Mesenchymal stem cell (in vitro differentiated cells and primary cell): ENCODE measurements at places on chromosomes 13 and 19.

DNA sequence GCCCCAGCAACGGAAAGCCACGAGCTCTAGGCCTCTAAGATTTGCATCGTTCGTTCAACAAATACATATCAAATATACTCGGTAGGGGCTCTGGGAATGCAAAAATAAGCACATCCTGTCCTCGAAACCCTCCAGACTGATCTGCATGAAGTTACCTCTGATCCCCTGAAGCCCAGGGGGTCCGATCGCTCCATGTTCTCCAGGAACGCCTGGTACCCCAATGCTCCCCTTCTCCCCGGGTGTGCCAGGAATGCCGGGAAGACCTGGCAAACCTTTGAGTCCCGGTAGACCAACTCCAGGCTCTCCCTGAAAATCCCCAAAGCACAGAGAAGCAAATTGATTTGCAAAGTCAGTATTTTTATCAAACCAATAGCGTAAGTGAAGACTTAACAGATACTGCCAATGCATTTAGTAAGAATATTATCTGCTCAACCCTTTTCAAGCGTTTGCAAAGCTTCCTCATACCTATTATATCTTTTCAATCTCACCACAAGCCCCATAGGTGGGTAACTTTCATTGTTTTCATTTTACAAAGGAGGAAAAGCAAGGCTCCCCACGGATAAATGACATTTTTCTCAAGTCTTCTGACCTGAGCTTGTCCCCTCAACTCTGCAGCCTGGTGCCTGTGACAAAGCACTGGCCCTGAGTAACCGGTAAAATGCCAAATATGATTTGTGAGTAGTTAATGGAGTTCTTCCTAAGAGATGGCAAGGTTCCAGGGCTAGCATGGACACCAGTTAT is 127.7 kb downstream of the COL4A1 start:
- peaks cover 2% of the 10 kb centered on the region for H3K4me1 ChIP-seq
- H3K27me3 ChIP-seq, result no peaks in the 10 kb centered on the region
- no peak for DNase-seq
- H3K27ac ChIP-seq, result peak overlapping the region; percentile 1
- H3K4me3 ChIP-seq, result no peak overlapping the region

GRCh38 chr13:41639955-41640780 is 182.8 kb downstream of the RGCC start:
- DNase-seq, result peak; percentile 52
- H3K4me3 ChIP-seq, result no peak overlapping the region
- no peaks in the 10 kb centered on the region for H3K36me3 ChIP-seq
- H3K27ac ChIP-seq, result no peak overlapping the region

GRCh38 chr13:42331009-42331408 is 59.1 kb downstream of the AKAP11 start:
- no peaks in the 10 kb centered on the region for H3K27me3 ChIP-seq
- no peak for DNase-seq
- peaks cover 2% of the 10 kb centered on the region for H3K4me1 ChIP-seq
- H3K27ac ChIP-seq, result no peak overlapping the region

- no peaks in the 10 kb centered on the region for H3K36me3 ChIP-seq
- H3K4me3 ChIP-seq, result no peak overlapping the region
- DNase-seq, result no peak
- H3K4me1 ChIP-seq, result no peaks in the 10 kb centered on the region
- H3K27ac ChIP-seq, result no peak overlapping the region
These were observed 29.0 kb upstream of the WASF3 start for GRCh38 chr13:26528527-26528926.

DNA sequence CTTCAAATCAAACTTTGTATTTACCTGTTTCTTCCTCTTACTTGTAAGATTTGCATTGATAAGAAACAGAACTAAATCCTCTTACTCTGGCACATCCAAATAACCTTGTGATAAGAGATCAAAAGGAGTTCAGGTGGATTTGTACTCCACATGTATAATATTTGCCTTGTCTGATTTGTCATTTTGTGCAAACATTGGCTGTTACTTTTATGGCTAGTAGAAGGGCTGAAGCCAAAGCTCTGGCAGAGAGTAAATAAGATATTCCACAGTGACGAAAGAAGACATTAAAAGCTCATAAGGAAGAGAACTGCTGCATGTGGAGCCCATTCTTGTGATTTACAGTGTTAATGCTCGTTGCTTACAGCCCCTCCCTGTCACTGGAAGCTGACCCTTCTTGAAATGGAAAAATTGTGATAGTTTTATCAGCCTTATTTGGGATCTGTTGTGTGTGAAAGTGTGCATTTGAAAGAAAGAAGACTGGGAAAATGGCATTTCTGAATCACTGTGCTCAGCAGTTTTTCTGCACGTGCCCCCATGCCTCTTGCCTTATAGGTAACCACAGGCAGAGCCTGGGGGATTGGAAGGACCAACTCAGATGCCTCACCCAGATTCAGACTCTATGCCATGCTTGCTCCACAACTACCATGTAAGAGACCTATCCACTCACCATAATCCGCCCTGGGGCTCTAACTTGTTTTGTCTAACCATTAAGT is 68.2 kb downstream of the OXGR1 start:
- no peaks in the 10 kb centered on the region for H3K27me3 ChIP-seq
- no peak overlapping the region for H3K27ac ChIP-seq
- DNase-seq, result no peak
- no peak overlapping the region for H3K4me3 ChIP-seq
- no peaks in the 10 kb centered on the region for H3K36me3 ChIP-seq
